H7 (cell line): ENCODE measurements at places on chromosomes 3 and 15.

DNA sequence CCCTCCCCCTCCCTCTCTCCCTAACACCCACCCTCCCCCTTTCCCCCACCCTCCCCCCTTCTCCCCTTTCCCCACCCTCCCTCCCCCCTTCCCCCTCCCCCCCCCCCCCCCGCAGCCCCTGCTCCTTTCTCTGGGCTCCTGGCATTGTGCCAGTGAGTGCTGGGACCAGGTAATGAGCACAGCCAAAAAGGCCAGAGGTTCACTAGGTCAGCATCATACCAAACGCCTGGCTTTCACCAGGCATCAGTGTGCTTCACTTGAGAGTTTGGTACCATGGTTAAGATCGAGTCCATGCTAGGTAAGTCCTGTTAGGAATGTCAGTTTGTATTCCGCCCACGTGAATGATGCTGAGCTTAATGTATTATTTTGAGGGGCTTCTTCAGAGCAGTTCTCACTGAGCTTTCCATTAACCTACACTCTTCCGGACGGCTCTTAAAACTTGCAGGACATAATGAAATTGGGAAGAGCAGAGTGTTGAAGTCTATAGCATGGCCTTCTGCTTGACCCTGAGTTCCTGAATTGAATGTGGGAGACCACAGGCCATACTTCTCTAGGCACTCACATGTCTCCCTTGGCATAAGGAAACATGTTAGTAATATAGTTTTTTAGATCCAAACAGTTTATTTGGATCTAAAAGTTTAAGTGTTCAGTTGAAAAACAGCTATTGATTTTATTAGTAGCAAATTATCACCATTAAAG is 45.6 kb downstream of the SENP2 start:
- DNase-seq, result peak; percentile 39

GRCh38 chr3:71356265-71356664 is 227.3 kb downstream of the FOXP1 start:
- DNase-seq, result no peak

DNA sequence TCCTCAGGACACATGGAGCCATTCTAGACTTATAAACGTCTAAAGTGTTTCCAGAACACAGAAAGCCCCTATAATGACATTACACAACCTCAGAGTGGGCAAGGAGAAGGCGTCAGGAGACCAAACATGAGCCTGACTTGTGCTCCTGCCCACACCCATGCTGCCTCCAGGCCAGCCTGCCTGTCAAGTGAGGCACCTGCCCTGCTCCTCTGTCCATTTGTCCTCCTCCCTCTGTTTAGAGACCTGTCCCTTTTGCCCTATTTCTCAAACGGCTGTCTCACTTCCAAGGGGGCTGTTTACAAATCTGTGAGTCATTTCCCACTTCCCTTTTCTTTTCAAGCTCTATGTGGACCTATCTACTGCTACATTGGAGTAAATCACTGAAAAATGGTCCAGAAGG is 21.0 kb downstream of the ZDHHC3 start:
- no peak for DNase-seq

DNA sequence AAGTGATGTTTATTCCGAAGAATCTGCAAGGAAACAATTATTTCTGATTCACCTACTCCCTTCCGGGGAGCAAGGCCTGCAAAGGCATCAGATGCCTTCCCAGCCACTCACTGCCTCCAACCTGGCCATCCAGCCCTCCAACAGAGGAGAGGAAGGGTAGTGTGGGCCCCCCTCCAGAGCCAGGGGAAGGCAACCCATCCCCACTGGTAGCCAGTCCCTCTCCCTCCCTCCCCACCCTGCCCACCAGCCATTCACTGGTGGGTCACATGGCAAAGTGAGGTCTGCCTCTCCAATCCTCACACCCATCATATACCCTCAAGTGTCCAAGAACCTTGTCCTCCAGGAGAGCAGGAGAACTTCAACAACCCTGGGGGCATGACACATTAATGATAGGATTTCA is 2.4 kb upstream of the VIPR1 start:
- DNase-seq, result no peak

DNA sequence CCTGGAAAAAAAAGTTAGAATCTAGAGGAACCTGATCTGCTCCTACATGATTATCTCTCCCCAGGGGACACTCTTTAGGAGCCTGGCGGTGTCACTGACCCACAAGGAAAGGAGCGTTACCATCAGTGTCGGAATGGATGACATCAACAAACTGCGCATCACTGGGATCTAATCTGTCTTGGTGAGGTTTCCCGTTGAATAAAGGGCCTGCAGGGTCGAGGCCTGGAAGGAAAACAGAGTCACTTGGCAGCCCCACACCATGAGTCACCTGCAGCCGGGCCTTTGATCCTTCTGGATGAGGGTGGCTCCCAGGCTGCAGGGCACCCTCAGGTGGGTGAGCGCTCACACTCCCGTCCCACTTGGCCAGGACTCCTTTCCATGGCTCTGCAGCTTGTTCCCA is 25.0 kb downstream of the LIPH start:
- DNase-seq, result no peak

DNA sequence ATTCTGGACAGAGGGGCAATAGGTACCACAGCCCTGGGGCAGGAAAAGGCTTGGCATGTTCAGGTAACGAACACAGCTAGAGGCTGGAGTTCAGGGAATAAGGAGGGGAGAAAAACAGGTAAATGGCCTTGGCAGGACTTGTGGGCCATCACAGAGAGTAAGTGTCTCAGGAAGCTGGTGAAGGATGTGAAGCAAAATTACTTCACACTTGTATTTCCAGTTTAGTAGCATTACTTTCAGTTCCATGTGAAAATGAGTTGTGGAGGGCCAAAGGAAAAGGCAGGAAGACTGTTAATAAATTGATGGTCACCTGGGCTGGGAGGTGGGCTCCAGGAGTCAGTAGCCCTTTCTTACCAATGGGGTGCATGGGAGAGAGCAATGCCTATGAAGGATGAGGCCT is 25.6 kb downstream of the TRIM42 start:
- no peak for DNase-seq

GRCh38 chr3:183254487-183255347 is 1.7 kb downstream of the B3GNT5 start:
- DNase-seq, result no peak

DNA sequence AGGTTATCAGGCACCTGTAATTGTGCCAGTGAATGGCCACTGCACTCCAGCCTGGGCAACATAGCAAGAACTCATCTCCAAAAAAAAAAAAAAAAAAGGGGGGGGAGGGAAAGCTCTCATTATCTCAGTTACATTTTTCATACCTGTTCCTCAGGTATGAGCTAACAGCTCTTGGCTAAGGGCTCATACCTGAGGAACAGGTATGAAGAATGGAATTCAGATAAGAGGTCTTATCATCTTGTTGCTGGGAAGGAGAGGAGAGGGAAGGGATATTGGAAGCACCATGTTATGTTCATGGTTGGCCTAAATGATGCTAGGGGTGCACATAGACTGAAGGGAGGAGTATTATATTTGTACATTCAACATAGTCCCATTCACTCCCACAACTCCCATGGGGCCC is 2.6 kb downstream of the SLC15A2 start:
- DNase-seq, result no peak

DNA sequence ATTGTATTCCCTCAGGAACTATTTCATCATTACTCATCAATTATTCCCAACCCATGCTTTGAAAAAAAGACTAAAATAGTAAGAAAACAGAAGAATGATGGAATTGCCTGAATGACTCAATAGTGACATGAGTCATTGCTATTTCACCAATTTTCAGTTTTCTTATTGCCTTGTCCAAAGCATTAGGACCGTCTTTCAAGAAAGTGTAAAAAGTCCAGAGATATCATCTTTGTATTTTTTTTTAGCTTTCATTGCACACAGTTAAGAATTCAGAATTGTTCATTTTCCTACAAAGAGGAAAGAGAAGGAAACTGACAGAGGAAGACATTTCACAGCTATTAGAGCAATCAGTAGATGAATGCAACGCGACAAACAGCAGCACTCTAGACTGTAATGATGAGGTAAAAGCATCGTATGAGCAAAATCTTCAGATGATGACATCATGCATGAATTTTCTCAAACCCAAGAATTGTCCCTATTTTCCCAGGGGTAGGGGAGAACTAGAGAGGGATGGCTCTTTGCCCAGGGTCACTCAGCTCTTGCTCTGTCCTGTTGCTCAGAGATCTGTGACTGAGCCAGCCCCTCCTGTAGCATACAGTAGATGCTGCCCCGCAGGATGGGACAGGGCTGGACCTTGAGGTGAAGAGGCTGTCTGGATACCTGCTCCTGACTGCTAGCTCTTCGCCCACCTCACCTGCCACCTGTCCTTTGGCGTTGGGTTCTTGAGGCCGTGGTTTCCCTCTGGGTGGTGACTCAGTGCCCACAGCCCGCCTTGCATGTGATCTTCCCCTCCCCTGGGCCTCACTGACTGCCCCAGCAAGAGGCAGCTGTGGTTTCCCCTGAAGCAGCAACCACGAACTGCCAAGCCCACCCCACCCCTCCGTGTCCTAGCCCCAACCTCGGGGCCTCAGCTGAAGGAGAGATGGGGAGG is 84.8 kb downstream of the PPCDC start:
- peak; percentile 47 for DNase-seq

- no peak for DNase-seq
These were observed 86.2 kb downstream of the FBN1 start for GRCh38 chr15:48559285-48559684.

GRCh38 chr3:100205171-100205570 is 55.6 kb upstream of the TBC1D23 start:
- no peak for DNase-seq

DNA sequence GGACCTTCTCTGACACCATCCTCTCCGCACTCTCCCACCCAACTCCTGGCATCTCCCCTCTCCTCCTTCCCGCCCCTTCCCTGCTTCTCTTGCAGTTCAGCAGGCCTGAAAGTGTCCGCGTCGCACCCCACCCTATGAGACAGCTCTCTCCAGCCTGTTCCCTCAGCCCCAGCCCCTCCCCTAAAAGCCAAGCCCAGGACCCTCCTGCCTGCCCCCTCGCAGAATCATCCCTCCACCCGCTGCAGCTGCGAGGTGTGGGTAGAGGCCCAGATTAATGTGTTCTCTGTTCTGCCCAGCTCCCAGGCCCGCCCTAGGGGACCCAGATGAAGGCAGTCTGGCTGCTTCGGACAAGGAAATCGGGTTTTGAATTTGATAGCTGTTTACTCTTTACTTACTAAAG is 410 bp downstream of the PRR23E start:
- peak; percentile 32 for DNase-seq

DNA sequence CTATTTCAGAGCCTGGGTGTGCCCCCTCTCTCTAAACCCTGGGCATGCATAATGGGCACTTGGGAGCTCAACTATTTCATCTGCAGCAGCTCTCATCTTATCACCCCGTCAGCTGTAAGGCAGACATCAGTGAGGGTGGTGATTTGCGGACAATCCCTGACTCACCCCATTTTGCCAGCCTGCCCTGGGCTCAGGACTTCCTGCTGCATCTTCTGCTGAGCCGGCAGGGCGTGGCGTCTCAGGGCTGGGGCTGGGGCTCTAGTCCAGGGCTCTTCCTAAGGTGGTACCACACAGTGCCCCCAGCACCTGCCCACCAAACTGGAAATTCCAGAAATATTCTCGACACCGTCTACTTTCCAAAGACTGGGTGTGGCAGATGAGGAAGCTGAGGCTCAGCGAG is 925 bp upstream of the PSTPIP1 start:
- DNase-seq, result peak; percentile 26

DNA sequence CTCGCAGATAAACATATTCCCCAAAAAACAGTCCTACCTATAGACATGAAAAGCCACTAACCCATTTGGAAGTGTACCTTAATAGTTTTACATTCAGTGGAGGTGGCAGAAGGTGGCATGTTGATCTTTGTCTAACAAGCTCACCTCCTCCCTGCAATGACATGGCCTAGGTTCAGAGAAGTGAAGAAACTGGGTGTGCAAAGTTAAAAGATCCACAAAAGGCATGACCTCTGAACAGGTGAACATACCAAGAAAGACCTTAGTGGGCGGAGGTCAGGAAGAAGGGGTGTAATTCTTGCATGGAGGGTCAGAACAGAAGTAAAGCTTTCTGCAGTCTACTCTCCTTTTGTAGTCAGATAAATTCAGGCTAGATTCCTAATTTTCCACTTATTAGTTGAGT is 822 bp downstream of the MRPL3 start:
- peak; percentile 13 for DNase-seq

DNA sequence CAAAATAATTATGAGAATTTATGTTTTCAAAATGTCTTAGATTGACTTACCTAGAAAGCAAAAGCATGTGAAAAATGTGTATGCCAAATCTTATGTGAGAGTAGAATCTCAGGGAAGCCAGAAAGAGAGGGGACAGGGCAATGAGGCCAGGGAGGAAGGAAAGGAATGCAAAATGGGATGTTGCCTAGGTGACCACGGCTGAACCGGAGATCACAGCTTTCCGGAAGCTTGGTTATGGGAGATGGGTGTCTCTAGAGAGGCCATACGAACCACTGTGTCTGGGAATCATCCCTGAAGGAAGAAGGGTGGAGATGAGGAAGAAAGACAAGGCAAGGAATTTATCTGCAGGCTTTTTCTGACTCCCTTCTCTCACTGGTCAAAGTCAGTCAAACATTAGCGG is 76.0 kb downstream of the SUCLG2 start:
- peak; percentile 12 for DNase-seq

- no peak for DNase-seq
These were observed 145.1 kb downstream of the SEMA6D start for GRCh38 chr15:47862402-47862801.

- no peak for DNase-seq
These were observed 222.3 kb upstream of the LYSMD4 start for GRCh38 chr15:99955532-99955931.

GRCh38 chr3:172716476-172716875 is 5.6 kb upstream of the NCEH1 start:
- no peak for DNase-seq

- DNase-seq, result no peak
These were observed 192.8 kb downstream of the ARPP21 start for GRCh38 chr3:35832140-35832571.

- no peak for DNase-seq
These were observed 308.0 kb upstream of the THRB start for GRCh38 chr3:24802614-24803013.

DNA sequence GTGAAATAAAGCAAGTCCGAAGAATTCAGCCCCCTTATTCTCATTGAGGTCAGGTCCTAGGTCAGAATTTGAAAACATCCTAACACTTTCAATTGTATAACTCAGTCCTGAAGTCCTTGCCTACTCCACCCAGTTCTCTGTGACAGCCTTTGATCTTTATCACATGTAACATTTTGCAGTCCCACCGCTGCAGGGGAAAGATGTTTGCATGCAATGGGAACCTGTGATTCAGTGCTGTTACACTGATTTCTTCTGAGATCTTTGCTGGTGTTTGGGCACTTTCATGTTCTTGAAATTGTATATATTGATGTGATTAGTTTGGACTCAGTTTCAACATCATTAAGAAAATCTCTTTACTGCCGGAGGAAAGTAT is 18.0 kb upstream of the SECISBP2L start:
- DNase-seq, result no peak

GRCh38 chr15:67914537-67915460 is 75.0 kb upstream of the RNU6-1 start:
- peak; percentile 58 for DNase-seq
